ENCODE measurements at places on chromosomes 3 and 15. TPM values are rescaled to one million over a fixed set of nuclear protein-coding genes. Genes with fewer than 3 reads are reported as not detected.

GRCh38 chr15:58336161-58336560, 95.6 kb upstream of the LIPC start:
- peaks cover 2% of the 10 kb centered on the region for H3K27me3 ChIP-seq
- DNase-seq = no peak
- H3K27ac ChIP-seq = no peak overlapping the region

GRCh38 chr3:151425627-151426340, 35.1 kb downstream of the IGSF10 start:
- no peaks in the 10 kb centered on the region for H3K4me1 ChIP-seq
- no peaks in the 10 kb centered on the region for H3K36me3 ChIP-seq
- DNase-seq = no peak

FMN1 gene
- total RNA-seq = 0.20 TPM

SLC6A11 gene
- total RNA-seq = not detected

DNA sequence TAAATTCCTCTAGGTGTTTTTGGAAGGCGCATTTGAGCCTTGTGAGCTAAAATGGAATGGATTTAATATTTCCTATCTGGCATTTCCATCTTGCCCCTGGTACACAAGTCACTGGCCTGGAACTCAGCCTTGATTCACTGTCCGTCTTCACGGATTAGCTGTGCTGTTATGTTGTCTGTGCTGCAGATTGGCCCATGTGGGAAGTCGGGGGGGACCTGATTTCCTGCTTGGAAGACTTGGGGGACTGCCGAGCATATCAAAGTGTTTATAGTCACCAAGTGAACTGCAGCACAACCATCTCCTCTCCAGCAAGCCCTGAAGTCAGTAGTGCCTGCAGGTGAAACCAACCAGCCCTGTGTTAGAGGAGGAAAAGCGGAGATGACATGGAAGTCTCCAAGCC, 12.2 kb downstream of the GHRL start:
- no peaks in the 10 kb centered on the region for H3K27me3 ChIP-seq
- DNase-seq = no peak
- no peak overlapping the region for H3K27ac ChIP-seq
- no peak overlapping the region for H3K4me3 ChIP-seq
- peaks cover 73% of the 10 kb centered on the region for H3K36me3 ChIP-seq

DNA sequence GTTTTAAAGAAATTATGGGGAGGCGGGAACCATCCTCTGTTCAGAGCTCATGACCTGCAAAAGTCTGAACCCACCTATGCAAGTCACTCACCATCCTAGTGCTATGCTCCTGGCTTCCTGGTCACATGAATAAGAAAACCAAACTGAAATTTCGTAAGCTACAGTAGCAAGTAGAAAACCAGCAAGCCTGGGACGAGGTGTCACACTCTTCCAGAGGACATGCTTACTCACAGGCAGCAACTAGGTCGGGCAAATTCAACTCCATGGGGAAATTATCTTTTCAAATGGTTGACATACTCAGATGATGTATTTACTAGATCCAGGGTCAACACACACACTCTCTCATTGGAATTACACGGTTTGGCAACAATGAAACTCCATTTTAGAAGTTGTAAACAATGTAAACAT, 31.3 kb downstream of the LDHAL6B start:
- H3K36me3 ChIP-seq = no peaks in the 10 kb centered on the region
- no peak for DNase-seq
- no peak overlapping the region for H3K27ac ChIP-seq
- H3K27me3 ChIP-seq = no peaks in the 10 kb centered on the region
- no peaks in the 10 kb centered on the region for H3K4me1 ChIP-seq
- H3K4me3 ChIP-seq = no peak overlapping the region

GRCh38 chr3:129890125-129890524, 3.4 kb downstream of the TMCC1 start:
- no peaks in the 10 kb centered on the region for H3K27me3 ChIP-seq
- H3K36me3 ChIP-seq = no peaks in the 10 kb centered on the region
- no peak overlapping the region for H3K27ac ChIP-seq
- peaks cover 28% of the 10 kb centered on the region for H3K4me1 ChIP-seq
- H3K4me3 ChIP-seq = no peak overlapping the region

RASL12 gene
- total RNA-seq = not detected

GRCh38 chr3:65875393-65876027, 163.2 kb downstream of the MAGI1 start:
- no peaks in the 10 kb centered on the region for H3K27me3 ChIP-seq
- H3K4me3 ChIP-seq = no peak overlapping the region
- DNase-seq = no peak
- no peaks in the 10 kb centered on the region for H3K36me3 ChIP-seq
- H3K27ac ChIP-seq = no peak overlapping the region

Data from T-cell (primary cell).